Stimulated activated naive B cell treated with anti-CD40 and anti-IgM and Interleukin-4, amounts not matched to agents 10 μg/mL and 1 μg/mL and 100 μg/mL, for 72 hours (primary cell): ENCODE measurements at places on chromosomes 5 and 9.

DNA sequence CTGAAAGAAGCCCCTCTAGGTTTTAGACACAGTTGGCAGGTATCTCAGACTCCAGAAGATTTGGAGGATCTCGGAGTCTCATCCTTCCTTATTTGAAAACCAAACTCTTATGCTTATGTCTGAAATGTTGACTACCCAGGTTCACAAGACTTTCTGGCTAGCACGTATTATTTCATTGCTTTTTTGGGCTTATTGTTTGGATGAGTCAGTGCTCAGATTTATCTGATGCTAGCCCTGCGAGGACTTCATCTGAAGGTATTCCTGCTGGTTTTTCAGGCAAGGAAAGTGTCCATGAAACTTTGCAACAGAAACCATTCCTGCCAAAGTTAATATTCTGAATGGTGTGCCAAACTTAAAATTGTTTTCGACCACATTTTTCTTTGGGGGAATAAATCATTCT lies 8.5 kb downstream of the OSTF1 start:
- peaks cover 8% of the 10 kb centered on the region for H3K36me3 ChIP-seq
- no peak for DNase-seq
- no peak overlapping the region for H3K4me3 ChIP-seq
- no peak overlapping the region for H3K27ac ChIP-seq
- peaks cover 33% of the 10 kb centered on the region for H3K4me1 ChIP-seq
- no peaks in the 10 kb centered on the region for H3K27me3 ChIP-seq

DNA sequence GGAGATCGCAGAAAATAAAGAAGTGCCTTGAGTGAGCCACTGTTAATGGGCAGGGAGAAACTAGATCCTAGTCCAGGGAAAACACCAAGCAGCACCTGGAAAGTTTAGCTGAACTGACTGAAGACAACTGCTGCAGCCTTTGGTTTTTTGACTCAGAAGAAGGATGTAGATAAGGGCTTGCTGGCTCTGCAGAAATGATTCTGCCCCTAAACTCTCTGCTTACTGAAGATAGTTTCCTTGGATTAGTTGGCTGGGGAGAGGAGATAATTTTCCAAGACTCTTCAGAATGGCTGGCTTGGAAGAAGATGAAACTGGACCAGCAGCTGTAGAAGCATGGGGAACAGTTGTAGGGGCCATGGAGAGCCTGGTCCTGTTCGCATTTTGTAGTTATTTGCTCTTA lies 471.8 kb downstream of the KDM4C start:
- no peaks in the 10 kb centered on the region for H3K36me3 ChIP-seq
- H3K4me3 ChIP-seq = no peak overlapping the region
- no peak for DNase-seq
- H3K27ac ChIP-seq = no peak overlapping the region
- H3K4me1 ChIP-seq = no peaks in the 10 kb centered on the region

DNA sequence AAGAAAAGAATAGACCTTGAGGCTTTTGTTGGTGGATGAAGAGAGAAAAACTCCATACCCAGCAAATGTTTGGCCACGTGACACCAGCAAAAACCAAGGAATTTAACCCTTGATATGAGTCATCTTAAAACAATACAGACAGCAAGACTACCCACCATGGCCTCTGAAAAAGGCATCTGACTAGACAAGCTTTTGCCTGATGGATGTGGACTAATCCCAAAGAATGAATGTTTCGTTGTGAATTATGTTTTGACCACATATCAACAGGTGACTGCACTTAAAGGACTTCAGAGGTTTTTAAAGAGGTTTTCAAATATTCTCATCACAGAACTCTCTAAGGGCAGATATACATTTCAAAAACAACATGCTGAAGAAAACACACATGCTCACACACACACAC lies 33.0 kb upstream of the SLC1A3 start:
- H3K36me3 ChIP-seq = no peaks in the 10 kb centered on the region
- H3K4me1 ChIP-seq = no peaks in the 10 kb centered on the region
- no peak overlapping the region for H3K27ac ChIP-seq
- no peak overlapping the region for H3K4me3 ChIP-seq
- H3K27me3 ChIP-seq = no peaks in the 10 kb centered on the region

GRCh38 chr9:80651044-80651443 lies 1038.3 kb downstream of the TLE1 start:
- H3K4me3 ChIP-seq = no peak overlapping the region
- no peak overlapping the region for H3K27ac ChIP-seq
- H3K4me1 ChIP-seq = no peaks in the 10 kb centered on the region
- DNase-seq = no peak

- no peaks in the 10 kb centered on the region for H3K36me3 ChIP-seq
- H3K27ac ChIP-seq = no peak overlapping the region
- no peak for DNase-seq
- peaks cover 3% of the 10 kb centered on the region for H3K4me1 ChIP-seq
- H3K27me3 ChIP-seq = peaks cover 62% of the 10 kb centered on the region
Observed at GRCh38 chr9:96619124-96619465, 548 bp downstream of the CDC14B start.

DNA sequence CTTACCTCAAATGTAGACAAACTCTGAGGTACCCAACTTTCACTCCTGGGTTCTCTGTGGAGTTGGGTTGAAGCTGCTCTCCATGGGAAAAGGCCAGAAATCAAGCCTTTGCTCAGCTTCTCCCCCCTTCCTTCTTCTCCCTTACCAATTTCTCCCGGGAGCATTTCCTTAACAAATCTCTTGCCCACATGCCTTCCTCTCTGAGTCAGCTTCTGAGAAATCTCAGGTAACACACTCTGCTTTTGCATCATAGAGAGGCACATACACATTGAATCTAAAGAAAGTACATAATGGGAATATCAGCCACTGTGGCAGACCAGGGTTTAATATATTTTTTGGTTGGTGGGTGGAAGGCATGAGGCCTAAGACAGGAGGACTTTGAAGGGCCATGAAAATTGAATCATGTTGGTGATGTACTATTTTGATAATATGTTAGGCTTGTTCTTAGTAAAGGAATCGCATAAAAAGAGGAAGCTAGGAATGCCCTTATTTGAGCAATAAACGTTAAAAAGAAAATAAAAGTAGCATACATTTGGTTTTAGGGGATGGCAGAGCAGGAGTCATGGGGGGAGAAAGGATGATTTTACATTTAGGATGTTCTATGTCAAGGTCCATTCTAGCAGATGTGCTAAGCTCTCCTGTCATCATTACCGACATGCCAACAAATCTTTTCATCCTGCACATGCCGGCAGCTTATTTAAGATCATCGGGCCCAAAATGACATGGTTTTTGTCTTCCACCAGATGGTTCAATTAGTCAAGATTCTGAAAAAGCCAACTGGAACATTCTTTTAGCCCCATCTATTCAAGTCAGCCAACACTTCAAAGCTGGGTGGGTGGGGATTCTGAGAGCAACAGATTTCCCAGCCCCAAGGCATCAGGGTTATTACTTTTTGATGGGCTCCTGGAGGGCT lies 199.5 kb upstream of the CLINT1 start:
- no peaks in the 10 kb centered on the region for H3K36me3 ChIP-seq
- H3K4me3 ChIP-seq = no peak overlapping the region
- peaks cover 6% of the 10 kb centered on the region for H3K4me1 ChIP-seq
- H3K27me3 ChIP-seq = peaks cover 10% of the 10 kb centered on the region

DNA sequence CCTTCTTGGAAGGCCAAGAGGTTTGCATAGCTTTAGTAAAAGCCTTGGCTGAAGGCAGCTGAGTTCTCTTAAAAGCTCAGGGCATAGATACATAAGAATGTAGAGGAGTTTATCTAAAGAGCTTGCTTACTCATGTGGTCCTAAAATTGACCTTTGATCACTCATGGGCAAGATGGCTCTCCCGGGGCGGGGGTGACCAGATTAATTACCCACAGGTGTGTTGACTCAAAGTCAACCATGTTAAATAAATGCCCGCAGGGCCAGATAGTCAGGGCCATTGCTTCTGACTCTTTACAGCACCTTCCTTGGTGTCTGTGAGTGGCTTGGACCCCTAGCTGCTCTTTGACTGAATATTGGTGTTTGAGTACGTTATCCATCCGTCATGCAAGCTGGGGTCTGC lies 33.1 kb upstream of the GHR start:
- H3K27me3 ChIP-seq = no peaks in the 10 kb centered on the region
- no peak overlapping the region for H3K4me3 ChIP-seq
- H3K27ac ChIP-seq = no peak overlapping the region
- no peaks in the 10 kb centered on the region for H3K36me3 ChIP-seq
- H3K4me1 ChIP-seq = no peaks in the 10 kb centered on the region

- no peak for DNase-seq
- H3K36me3 ChIP-seq = no peaks in the 10 kb centered on the region
- H3K27ac ChIP-seq = no peak overlapping the region
Observed at GRCh38 chr5:91132550-91132949, 250.6 kb downstream of the ARRDC3 start.

- no peaks in the 10 kb centered on the region for H3K27me3 ChIP-seq
- H3K36me3 ChIP-seq = no peaks in the 10 kb centered on the region
- H3K4me3 ChIP-seq = no peak overlapping the region
- H3K4me1 ChIP-seq = peaks cover 2% of the 10 kb centered on the region
- no peak for DNase-seq
Observed at GRCh38 chr5:67248703-67249589, 52.3 kb upstream of the CD180 start.

- no peaks in the 10 kb centered on the region for H3K36me3 ChIP-seq
- DNase-seq = no peak
- H3K27me3 ChIP-seq = peaks cover 11% of the 10 kb centered on the region
- peaks cover 22% of the 10 kb centered on the region for H3K4me1 ChIP-seq
Observed at GRCh38 chr5:59275510-59276324, 617.8 kb downstream of the PDE4D start.

DNA sequence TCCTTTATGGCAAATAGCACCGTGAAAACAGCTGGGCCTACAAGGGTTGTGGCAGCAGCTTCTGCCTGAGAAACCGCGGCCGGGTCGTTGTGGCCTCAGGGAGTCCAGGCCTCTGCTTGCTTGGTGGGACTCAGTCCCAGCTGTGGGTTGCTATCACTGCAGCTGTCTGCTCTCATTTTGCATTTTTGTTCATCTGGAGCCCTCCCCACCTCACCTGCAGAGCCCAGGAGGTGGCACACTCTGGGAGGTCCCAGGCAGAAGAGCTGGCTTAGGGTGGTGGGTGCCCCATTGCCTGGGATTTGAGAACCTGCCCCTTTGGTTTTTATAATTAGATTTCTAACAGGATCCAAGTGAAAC lies 138.4 kb downstream of the GADD45G start:
- H3K27ac ChIP-seq = peak overlapping the region; percentile 86
- H3K4me3 ChIP-seq = no peak overlapping the region
- no peak for DNase-seq

- H3K4me3 ChIP-seq = no peak overlapping the region
- no peak for DNase-seq
- peaks cover 25% of the 10 kb centered on the region for H3K4me1 ChIP-seq
- H3K27me3 ChIP-seq = no peaks in the 10 kb centered on the region
Observed at GRCh38 chr9:94806307-94806893, 79.9 kb downstream of the AOPEP start.

GRCh38 chr5:53820802-53821171 lies 260.3 kb downstream of the NDUFS4 start:
- no peaks in the 10 kb centered on the region for H3K4me1 ChIP-seq
- no peaks in the 10 kb centered on the region for H3K36me3 ChIP-seq
- no peak overlapping the region for H3K4me3 ChIP-seq
- H3K27ac ChIP-seq = no peak overlapping the region
- peaks cover 5% of the 10 kb centered on the region for H3K27me3 ChIP-seq

DNA sequence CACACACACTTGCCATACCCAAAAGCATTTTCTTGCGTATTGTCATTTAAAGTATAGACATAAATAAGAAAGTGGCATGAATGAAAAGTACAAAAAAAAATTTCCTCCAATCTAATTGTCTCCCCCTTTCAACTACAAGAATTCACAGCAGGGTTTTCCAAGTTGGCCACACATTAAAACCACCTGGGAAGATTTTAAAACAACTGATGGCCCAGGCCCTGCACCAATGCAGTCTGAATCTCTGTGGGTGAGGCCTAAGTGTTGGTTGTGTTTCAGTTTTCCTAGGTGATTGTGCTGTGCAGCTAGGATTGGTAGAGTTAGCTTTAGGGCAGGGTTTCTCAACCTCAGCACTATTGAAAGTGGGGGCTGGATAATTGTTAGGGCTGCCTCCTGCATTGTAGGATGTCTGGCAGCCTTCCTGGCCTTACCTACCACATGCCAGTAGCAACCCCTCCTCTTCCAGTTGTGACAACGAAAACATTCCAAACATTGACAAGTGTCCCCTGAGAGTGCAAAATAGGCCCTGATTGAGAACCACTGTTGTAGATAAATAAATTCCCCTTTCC lies 337.1 kb downstream of the KIAA0825 start:
- DNase-seq = no peak
- H3K36me3 ChIP-seq = no peaks in the 10 kb centered on the region
- no peak overlapping the region for H3K4me3 ChIP-seq
- H3K4me1 ChIP-seq = no peaks in the 10 kb centered on the region

DNA sequence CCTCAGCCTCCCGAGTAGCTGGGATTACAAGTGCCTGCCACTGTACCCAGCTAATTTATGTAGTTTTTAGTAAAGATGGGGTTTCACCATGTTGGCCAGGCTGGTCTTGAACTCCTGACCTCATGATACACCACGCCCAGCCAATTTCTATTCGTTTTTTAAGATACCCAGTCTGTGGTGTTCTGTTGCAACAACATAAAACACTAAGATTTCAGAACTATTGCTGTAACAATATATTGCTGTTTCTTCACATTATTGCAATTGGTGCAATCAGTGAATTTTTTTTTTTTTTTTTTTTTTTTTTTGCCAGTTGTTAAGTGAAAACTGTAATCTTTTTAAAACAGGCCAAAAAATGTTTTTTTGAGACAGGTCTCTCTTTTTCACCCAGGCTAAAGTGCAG lies 9.9 kb downstream of the SRP19 start:
- no peak overlapping the region for H3K4me3 ChIP-seq
- H3K27ac ChIP-seq = no peak overlapping the region
- H3K36me3 ChIP-seq = peaks cover 20% of the 10 kb centered on the region
- H3K4me1 ChIP-seq = peaks cover 17% of the 10 kb centered on the region
- no peak for DNase-seq

DNA sequence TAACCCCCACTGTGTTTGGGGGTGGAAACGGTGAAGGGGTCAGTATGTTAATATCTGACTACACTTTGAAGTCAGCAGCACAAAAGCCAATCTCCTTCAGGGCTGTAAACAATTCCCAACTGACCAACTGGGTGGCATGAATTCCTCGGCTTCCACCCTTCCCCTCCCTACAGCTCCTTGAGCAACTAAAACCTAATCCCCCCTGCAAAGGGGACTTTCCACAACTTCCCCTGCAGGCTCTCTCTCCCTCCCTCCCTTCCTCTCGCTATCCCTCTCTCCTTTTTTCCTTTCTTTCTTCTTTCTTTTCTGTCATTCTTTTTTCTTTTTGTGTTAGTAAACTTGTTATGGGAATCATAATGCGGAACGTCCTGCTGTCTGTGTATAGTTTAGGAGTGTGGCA lies 65.1 kb upstream of the PTCH1 start:
- H3K4me1 ChIP-seq = no peaks in the 10 kb centered on the region
- no peak for DNase-seq
- no peak overlapping the region for H3K4me3 ChIP-seq
- H3K36me3 ChIP-seq = no peaks in the 10 kb centered on the region

GRCh38 chr9:26814799-26815198 lies 77.8 kb downstream of the CAAP1 start:
- DNase-seq = no peak
- no peaks in the 10 kb centered on the region for H3K36me3 ChIP-seq
- no peak overlapping the region for H3K4me3 ChIP-seq
- no peak overlapping the region for H3K27ac ChIP-seq
